Lower lobe of right lung (tissue), 2 donors: ENCODE measurements at places on chromosomes 7 and 10.

GRCh38 chr7:141699860-141700259 is 2.1 kb downstream of the DENND11 start:
- no peak for DNase-seq

GRCh38 chr7:21128062-21128817 is 299.6 kb upstream of the SP4 start:
- no peak for DNase-seq

DNA sequence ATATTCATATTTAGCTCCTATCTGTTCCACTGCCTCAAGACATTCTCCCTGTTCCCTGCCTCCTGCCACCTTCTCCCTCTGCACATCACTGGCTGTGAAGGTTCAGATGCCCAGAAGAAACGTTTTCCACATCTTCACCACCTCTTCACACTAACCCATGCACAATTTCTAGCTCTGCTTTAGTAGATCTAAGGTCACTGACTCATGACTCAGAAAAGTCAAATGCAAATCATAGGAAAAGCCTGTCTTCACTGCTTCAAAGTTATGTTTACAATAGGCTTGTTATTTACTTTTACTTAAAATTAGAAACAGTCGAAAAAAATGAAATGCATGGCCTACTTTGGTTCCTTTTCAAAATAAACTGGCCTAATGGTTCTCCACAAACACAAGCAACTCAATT is 2.5 kb downstream of the SCRN1 start:
- no peak for DNase-seq

DNA sequence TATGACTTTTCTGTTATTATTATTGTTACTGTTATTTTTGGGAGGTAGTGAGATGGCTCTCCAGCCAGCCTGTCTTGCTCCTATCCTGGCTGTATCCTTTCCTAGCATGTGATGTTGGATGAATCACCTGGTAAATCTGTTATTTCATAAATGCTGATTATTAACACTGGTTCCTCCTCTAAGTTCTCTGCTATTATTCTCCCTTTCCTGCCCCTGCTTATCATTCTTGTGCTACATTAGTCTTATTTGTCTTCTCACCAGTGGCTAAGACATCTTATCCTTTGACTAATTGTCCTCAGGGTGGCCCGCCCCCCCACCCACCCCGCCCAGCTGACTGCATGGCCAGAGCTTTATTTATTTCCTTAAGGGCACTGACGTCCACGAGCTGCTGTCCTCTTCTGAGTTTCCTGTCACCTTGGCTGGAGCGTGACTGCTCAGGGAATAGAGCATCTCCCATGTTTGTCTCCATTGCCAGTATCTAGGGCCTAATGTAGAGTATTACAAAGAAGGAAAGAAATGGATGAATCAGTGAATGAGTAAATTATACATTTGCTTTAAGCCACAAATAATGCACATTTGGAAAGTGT is 110.1 kb upstream of the KLF6 start:
- DNase-seq, result no peak
